ENCODE measurements at places on chromosomes 2 and 18. TPM values are rescaled to one million over a fixed set of nuclear protein-coding genes. Genes with fewer than 3 reads are reported as not detected.

VAPA gene
- 169 TPM for total RNA-seq

KLHL41 gene
- 0.15 TPM for total RNA-seq

SLC9A4 gene
- not detected for total RNA-seq

SNED1 gene
- total RNA-seq = 0.63 TPM

NGEF gene
- total RNA-seq = 0.13 TPM

ASNSD1 gene
- 54.4 TPM for total RNA-seq

BOK gene
- total RNA-seq = not detected

FRZB gene
- total RNA-seq = not detected

LAMA3 gene
- 0.04 TPM for total RNA-seq

CPLX4 gene
- total RNA-seq = not detected

FKBP7 gene
- 3.7 TPM for total RNA-seq

TEKT4 gene
- not detected for total RNA-seq

COL4A4 gene
- total RNA-seq = not detected

RABL2A gene
- 15.3 TPM for total RNA-seq

RUFY4 gene
- not detected for total RNA-seq

UGT1A1 gene
- not detected for total RNA-seq

TRABD2A gene
- 28.5 TPM for total RNA-seq

TUBB8B gene
- not detected for total RNA-seq

REG1B gene
- not detected for total RNA-seq

OR6B2 gene
- total RNA-seq = not detected
